ENCODE measurements at places on chromosomes 16 and 17. TPM values are rescaled to one million over a fixed set of nuclear protein-coding genes. Genes with fewer than 3 reads are reported as not detected.

The SOX15 gene
- total RNA-seq, result 0.18 TPM

The TNP2 gene
- total RNA-seq, result not detected

The SULT1A1 gene
- total RNA-seq, result 6.4 TPM

The TNFRSF13B gene
- not detected for total RNA-seq

The CLEC19A gene
- not detected for total RNA-seq

The TOP2A gene
- 11.4 TPM for total RNA-seq

The SPATA22 gene
- total RNA-seq, result 1.8 TPM

The TP53TG3F gene
- not detected for total RNA-seq

The UTS2R gene
- total RNA-seq, result not detected

The ZNF750 gene
- total RNA-seq, result not detected
